ENCODE measurements at places on chromosomes 7 and 10. TPM values are rescaled to one million over a fixed set of nuclear protein-coding genes. Genes with fewer than 3 reads are reported as not detected.

- H3K4me1 ChIP-seq, result peaks cover 12% of the 10 kb centered on the region
- DNase-seq, result no peak
- no peak overlapping the region for H3K27ac ChIP-seq
- H3K27me3 ChIP-seq, result no peaks in the 10 kb centered on the region
These were observed 176.4 kb downstream of the ELFN1 start for GRCh38 chr7:1846331-1847065.

Gene TRIL
- 0.99 TPM for total RNA-seq

Gene ADCYAP1R1
- total RNA-seq, result 0.61 TPM

Gene ZNF853
- total RNA-seq, result 2.8 TPM

GRCh38 chr7:159192725-159193453, 48.2 kb upstream of the VIPR2 start:
- H3K4me1 ChIP-seq, result peaks cover 49% of the 10 kb centered on the region
- H3K27me3 ChIP-seq, result no peaks in the 10 kb centered on the region
- no peak overlapping the region for H3K4me3 ChIP-seq
- H3K27ac ChIP-seq, result no peak overlapping the region
- DNase-seq, result no peak
- no peaks in the 10 kb centered on the region for H3K36me3 ChIP-seq

Measured in thymus (tissue), 14 donors.